ENCODE measurements at places on chromosomes 12 and 14.
A peak's percentile ranks its signal among the peaks of the same experiment; 100 is the strongest.

GRCh38 chr12:127822809-127823411, 444.1 kb upstream of the TMEM132C start:
- no peak for DNase-seq

DNA sequence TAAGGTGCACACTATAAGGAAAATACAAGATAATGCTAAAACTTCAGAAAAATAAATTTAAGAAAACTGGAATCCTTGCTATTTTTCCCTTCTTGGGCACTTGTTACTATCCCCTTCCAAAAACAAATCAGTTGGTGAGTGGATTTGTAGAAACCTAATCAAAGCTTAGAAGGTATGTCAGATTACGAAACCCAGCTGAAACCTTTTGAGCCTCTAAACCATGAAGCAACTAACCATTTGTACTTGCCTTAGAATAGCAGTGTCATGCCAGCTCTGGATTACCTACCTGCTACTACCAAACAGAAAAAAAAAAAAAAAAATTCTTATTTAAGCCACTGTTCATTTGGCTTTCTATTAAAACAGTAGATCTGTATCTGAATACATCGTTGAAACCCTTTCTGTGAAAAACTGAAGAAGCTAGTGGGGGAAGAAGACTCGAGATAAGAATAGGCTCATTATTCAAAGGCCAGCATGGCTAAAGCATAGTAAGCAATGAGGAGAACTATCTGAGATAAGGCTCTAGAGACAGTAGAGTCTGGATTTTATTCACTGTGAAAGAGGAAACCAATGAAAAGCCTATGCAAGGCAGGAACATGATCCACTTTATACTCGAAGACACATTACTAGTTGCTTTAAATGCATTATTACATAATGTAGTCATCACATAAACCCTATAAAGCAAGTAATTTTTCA, 30.2 kb downstream of the OSBPL8 start:
- DNase-seq = no peak

DNA sequence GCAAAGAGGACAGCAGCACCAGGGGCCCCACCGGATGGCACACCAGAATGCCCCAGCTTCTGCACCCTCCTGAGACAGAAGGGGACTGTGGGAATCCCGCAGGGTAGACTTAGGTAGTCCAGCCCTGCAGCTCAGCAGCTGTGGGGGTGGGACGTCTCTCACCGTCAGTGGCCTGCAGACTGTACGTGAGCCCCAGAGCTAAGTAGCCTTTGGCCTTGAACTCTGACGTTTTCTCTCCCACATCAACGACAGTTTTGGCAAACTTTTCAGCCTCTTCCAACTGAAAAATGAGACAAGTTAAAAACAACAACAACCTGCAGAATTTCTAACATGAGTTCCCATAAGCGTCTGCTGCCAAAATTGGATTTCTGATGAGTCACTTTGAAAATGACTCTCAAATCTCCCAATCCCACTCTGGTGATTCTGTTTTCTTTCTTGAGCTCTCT, 161.4 kb downstream of the TTC7B start:
- DNase-seq = no peak

DNA sequence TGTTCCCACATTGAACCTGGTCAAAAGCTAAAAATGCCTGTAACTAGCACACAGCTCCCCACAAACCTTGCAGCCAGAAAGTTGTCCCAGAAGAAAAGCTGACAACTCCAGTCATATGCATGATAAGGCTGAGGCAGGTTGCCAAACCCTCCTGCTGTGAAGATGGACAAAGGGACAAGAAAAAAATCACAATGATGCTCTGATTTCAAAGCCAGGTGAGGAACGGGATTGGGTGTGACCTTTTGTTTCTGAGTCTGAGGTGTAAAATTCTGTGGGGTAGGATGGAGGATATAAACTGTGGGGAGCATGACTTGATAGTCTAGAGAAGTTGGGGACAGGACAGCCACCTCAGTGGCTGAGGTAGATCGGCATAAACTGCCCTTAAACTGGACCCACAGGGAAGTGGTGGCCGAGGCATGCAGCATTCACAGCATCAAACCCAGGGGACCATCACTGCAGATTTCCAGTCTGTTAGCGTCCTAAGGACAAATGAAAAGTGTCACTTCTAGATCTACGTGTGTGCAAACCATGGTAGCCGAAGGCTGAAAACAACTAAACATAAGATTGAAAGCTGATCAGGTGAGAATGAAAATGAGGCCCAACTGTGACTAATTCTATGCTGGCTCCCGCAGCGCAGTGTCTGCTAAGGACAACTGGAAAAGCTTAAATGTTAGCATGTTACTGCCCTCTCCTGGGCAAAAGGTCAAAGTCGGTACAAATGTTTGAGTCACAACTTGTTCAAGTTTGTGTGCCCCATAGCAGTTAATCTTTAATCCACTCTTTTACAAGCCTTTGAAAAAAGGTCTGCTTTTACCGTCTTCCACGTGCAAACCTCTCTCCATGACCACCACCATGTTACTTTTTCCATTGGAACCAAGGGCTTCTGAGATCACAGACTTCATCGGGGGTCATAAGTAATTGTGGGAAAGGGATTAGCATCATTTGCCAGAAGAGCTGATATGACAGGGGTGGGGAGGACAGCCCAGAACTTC, 39.8 kb downstream of the GRIN2B start:
- DNase-seq = no peak

- DNase-seq = no peak
These were observed 25.0 kb downstream of the HECTD4 start for GRCh38 chr12:112357214-112357613.

DNA sequence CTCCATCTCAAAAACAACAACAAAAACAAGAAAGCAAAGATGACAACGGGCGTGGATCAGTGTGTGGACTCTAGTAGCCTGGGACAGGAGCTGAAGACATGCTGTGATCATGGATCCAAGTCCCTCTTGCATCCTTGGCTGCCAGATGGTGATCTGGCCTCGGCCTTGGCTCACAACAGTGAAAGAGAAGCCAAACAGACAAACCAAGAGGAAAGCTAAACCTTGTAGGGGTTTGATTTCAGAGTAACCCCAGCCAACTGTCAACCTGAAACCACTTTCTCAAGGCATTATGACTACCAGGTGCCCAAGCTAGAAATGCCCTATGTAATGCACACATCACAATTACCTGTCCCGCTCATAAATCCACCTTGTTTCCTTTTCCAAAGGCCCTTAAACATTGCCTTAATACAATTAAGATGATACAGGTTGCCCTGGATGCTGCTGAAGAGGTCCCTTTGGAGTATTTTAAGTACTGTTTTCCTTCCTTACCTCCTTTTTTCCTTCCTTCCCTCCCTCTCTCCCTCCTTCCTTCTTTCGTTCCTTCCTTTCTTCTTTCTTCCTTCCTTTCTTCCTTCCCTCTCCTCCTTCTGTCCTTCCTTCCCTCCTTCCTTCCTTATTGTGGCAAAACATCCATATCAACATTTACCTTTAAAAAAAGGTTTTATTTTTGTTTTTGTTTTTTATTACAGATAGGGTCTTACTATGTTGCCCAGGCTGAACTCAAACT, 41.4 kb upstream of the NINJ2 start:
- no peak for DNase-seq

DNA sequence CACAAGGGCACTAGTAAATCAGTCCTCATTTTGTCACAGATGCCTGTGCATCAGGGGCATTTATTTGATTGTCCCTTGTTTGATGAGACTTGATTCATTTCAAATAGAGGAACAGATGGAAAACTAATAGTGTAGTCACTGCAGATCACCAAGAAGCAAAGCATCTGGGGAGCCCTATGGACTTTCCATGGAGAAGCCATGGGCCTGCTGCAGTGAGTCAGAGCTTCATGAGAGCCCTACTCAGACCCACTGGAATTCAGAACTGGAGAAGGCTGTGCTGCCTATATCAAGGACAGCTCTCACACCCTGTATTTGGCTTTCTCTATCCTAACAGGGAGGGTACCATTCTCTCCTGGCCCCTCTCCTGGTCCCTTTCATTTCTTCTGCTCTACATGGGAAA, 126.2 kb downstream of the GRIP1 start:
- no peak for DNase-seq

- DNase-seq = no peak
These were observed 12.6 kb upstream of the CTDSP2 start for GRCh38 chr12:57859121-57859520.

DNA sequence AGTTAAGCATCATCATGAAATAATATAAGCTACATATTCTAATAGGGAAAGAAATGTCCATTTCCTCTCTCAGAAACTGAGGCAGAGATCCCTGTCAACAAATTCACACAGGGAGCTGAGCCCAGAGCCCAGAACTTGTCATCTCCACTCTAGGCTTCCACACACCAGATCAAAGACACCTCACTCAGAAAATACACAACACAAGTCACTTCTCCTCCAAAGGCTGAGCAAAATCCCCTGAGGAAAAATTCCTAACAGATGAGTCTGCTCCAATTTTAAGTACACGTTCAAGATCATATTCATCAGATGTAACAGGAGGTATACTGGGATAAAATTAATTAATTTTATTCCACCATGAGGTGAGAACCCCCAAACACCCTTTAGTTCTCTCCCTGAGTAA, 227.3 kb downstream of the DPF3 start:
- DNase-seq = no peak

DNA sequence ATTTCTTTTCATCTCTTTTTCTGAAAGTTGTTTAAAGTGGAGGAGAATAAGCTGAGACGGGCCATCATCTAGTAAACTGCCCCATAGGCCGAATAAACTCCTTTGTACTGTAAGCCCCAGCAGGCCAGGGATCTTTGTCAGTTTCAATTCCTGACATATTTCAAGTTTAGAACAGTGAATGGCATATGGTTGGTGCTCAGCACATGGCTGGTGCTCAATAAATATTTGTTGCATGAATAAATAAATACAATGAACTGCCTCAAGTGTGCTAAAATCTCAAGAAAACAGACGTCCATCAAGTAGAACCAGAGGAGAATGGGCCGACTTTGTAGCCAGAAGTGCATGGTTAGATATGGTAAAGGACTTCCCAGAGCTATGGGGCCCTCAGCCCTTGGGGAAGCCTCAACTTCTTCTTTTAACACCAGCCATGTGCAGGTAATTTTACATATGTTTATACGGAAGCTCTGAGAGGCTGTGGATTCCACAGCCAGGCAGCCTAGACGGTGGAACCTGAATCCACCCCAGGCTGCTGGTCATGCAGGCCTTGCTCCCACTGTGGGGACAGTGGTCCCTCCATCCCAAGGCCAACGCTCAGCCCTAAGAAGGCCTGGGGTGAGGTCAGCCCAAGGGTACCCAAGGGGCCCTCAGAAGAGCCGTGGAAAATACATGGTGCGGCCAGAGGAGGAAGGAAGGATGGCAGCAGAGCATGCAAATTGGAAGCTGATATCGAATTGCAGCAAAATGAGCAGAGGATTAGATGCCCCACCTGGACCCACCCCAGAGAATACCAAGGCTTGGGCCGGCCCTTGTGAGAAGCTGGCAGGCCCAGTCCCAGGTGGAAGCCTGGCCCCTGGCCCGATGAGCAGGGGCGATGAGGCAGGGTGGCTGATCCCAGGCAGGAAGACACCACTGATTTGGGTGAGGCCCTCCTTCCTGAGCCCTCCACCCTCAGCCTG, 8.7 kb upstream of the AQP2 start:
- DNase-seq = no peak

DNA sequence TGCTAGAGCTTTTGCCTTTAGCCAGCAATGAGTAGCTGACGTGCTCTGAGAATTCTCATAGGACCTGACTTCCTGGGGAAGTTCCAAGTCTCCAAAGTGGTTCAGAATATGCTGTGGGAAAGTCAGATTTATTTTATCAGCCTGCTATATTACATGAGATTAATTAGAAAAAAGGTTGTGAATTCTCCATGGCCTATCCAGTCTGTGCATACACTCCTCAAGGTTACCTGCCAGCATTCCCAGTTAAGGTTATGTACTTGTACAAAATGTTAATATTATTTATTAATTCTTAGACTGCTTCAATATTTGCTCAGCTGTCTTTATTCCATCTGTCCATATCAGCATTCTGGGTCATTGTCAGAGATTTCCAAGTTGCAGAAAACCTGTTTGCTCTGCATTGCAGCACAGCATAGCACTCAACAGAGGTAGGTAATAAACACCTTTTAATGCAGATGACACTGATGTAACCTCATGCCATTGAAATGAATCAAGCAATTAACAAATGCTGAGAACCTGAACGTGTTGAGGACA, 2.7 kb upstream of the SEL1L start:
- DNase-seq = no peak

GRCh38 chr14:44112774-44113460, 394.2 kb downstream of the FSCB start:
- DNase-seq = no peak

DNA sequence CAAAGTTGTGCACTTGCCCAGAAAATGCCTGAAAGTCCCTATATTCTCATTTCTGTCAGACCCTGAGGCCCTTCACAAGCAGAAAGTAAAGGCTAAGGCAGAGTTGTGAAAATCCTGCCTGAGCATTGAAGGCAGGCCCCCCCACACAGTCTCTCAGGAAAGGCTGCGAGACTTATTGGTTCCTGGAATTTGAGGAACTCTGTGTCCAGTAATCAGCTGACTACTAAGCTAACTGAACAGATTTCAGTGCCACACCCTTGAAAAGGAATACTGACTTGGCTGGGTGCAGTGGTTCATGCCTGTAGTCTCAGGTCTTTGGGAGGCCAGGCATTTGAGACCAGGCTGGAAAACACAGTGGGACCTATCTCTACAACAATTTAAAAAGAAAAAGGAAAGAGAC, 21.1 kb upstream of the PPP2R5E start:
- no peak for DNase-seq

- peak; percentile 60 for DNase-seq
These were observed 29.0 kb upstream of the C12orf50 start for GRCh38 chr12:88057994-88058718.

DNA sequence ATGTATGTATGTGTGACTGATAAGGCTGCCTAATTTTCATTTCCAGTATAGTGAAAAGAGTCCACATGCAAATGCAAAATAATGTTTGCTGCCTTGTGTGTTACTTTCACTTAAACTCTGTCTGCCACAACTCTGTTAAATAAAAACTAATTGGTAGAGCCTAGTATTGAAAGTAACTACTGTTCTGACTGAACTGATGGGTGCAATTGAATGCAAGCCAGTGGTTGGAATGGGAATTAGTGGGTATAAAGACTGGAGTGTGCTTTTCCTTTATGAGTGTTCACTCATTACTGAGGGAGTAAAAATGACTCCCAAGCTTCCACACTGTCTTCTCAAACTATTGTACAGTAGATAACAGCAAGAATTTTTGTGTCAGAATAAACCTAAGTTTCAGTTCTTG, 571.0 kb downstream of the TMTC2 start:
- no peak for DNase-seq

DNA sequence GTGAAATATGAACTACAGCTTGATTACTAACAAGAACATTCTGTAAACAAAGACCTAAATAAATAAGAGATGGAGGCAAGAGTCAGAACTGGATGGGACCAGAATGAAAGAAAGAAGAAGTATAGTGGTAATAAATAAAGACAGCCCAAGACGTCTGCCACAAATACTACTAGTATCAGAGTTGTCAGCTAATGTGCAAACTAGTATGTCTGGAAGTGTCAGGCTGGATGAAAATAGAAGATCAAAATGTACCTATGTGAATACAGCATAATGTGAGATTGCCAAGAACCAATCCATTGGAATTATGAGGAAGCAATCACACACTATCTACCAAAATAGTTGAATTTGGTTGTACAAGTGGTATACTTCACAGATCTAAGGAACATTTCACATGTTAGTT, 353.0 kb downstream of the BTG1 start:
- no peak for DNase-seq

Data from dorsolateral prefrontal cortex (tissue), 122 donors.